ENCODE measurements at places on chromosomes 2 and 18.

- no peak for DNase-seq
These were observed 2.9 kb upstream of the B4GALT6 start for GRCh38 chr18:31686986-31687928.

GRCh38 chr2:232457121-232458011, 1.4 kb downstream of the ALPI start:
- no peak for DNase-seq

- DNase-seq: no peak
These were observed 109.6 kb upstream of the ST6GAL2 start for GRCh38 chr2:106995556-106995955.

- peak; percentile 52 for DNase-seq
These were observed 3.0 kb downstream of the PIEZO2 start for GRCh38 chr18:11146238-11146946.

GRCh38 chr18:52287151-52287550, 52.8 kb upstream of the DCC start:
- DNase-seq: no peak

DNA sequence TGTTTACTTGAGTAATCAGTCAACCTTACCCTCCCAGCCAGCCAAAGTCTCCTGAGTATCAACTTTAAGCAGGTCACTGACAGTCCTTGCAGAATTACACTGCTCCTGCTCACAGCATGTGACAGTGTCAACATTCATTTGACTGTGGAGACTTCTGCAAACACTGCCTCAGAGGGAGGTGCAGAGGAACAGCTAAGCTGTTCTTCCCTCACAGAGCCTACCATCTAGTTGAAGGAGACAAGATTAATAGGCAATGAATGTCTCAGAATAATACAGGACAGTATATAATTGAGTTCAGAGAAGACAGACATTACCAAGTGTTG, 11.9 kb downstream of the SLC14A2 start:
- no peak for DNase-seq

GRCh38 chr2:12841021-12841420, 124.3 kb downstream of the TRIB2 start:
- DNase-seq: no peak

GRCh38 chr18:59917422-59917821, 17.6 kb downstream of the PMAIP1 start:
- DNase-seq: no peak

DNA sequence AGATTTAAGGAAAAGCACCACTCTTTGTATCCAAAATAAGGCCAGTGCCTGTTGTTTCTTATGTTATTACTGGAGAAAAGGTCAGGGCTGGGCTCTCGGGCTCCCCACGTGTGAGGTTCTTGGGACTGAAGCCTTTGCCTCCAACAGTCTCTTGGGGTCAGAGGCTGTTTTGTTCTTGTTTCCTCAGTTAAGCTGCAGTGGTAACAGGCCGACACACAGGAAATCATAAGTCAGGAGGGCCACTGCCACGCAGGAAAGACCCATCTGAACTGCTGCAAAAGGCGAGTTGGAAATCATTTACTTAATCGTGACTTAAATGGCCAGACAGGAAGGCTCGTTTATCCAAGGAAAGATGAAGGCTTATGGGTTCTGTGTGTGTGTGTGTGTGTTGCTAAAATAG, 30.3 kb upstream of the IL37 start:
- no peak for DNase-seq

DNA sequence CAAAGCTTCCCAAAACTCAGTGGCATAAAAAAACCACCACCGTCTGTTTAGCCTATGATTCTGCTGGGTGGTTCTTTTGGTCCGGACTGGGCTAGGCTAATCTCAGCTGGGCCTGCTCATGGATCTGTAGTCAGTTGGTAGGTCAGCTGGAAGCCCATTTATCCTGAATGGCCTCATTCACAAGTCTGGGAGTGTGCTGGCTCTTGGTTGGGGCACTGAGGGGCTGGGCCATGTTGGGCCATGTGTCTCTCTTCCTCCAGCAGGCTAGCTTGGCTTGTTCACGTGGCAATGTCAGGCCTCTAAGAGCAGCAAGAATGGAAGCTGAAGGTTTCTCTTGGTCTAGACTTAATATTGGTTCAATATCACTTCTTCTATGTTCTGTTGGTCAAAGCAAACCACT, 95.7 kb upstream of the HS6ST1 start:
- DNase-seq: no peak

GRCh38 chr18:44181951-44182747, 498.5 kb upstream of the SETBP1 start:
- DNase-seq: no peak

All from nucleus accumbens (tissue), 56 donors.